ENCODE measurements at places on chromosomes 16 and 17.
A peak's percentile ranks its signal among the peaks of the same experiment; 100 is the strongest.

DNA sequence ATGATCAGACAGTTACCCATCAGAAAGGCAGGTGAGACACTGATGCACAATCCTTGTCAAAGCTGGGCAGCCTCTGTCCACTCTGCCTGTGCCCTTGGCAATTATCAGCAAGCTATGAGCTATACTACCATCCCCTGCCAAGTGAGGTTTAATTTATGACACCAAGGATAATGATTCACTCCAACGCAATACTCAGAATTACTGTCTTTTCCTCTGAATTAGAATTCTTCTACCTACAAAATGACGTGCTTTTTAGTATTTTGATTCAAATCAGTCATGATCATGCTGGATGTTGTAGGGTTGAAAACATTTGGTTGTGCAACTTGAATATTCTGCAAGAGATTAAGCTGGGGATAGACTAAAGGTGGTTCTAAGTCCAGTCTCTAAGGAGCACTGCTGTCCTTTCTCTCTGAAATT is 116.8 kb upstream of the SOX9 start:
- DNase-seq, result no peak

- DNase-seq, result no peak
Observed at GRCh38 chr16:50831751-50832150, 89.9 kb downstream of the CYLD start.

DNA sequence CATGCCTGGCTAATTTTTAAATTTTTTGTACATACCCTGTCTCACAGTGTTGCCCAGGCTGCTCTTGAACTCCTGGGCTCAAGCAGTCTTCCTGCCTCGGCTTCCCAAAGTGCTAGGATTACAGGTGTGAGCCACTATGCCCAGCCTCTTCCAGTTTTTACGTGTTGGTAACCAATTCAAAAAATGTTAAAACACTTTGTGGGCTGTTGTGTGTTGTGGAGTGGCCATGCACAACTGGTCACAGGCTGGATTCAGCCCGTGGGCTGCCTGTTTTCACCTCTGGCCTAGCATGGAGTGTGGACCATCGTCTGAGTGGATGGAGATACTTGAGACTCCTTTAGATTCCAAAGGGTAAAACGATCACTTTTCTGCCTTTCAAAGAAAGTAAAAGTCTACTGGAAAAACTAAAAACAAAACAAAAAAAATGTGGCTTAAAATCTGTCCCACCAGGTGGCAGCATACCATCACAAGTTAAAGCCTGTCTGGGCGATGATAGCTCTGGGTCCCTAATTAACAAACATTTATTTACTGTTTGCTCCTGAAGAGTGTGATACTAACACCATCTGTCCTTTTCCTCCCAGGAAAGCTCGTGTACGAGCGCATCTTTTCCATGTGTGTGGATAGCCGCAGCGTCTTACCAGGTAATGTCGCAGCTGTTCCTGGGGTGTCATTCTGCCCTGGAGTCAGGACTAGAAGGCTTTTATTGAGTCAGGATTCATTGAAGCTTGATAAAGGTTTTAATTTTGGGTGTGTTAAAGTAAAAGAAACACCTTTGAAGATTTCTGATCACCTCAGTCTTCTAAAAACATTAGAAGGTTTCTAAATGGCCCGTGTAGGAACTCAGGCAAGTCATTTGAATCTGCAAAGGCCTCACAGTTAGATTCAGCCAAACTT is 45.8 kb downstream of the VPS35L start:
- peak; percentile 69 for DNase-seq

- DNase-seq, result no peak
Observed at GRCh38 chr17:76388966-76389888, 4.8 kb downstream of the SPHK1 start.

DNA sequence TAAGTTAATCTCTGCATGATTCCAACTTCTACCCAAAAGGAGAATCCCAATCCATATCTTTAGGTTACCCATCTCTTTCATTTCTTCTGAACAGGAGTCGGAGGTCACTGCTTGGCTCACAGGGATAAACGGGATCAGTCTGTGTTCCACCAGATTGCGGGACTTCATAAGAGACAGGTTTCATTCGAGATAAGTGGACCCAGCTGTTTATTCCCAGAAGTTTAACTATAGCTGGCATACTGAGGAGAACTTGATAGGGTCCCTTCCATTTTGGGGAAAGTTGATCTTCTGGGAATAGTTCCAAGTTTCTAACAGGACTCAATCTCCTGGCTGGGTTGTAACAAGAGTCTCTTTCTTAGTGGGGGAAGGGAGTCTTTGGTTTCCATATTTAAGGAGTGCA is 45.4 kb upstream of the ARL4D start:
- DNase-seq, result no peak

DNA sequence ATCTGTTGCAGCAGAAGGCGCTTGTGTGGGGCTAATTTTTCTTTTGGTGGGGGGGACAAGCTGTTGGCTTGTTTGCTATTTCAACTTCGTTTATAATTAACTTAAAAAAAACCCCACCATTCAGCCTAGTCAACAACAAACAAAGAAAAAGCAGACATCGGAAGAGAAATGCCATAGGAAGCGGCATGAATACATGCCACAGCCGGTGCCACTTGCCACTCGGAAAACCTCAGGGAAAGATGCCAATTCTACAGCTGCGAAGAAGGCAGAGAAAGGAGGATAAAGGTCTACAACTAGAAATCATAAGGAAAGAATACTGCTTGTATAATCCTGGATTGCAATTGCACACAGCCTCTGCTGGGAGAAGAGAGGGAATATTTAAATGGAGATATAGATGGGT is 254.4 kb upstream of the PMFBP1 start:
- DNase-seq, result peak; percentile 59

GRCh38 chr17:43740541-43740940 is 18.1 kb downstream of the SOST start:
- no peak for DNase-seq

- DNase-seq, result peak; percentile 58
Observed at GRCh38 chr17:17819561-17819995, 17.2 kb downstream of the SREBF1 start.

DNA sequence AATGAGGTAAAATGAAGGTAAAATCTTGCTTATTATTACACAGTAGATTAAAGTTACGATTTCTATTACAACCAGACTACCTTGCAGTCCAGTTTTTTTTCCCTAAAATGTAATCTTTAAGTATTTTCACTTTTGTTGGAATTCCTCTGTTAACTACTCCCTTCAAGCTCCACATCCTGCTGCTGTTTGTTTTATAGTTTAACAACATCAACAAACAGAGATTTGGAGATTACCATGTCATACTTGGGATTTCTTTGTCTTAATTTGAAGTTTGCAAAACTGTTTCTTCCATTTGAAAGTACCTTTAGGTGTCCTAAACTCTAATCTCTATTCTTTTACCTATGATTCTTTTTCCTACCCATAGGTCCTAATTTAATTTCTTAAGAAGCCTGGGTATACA is 83.3 kb downstream of the ABHD15 start:
- DNase-seq, result no peak

DNA sequence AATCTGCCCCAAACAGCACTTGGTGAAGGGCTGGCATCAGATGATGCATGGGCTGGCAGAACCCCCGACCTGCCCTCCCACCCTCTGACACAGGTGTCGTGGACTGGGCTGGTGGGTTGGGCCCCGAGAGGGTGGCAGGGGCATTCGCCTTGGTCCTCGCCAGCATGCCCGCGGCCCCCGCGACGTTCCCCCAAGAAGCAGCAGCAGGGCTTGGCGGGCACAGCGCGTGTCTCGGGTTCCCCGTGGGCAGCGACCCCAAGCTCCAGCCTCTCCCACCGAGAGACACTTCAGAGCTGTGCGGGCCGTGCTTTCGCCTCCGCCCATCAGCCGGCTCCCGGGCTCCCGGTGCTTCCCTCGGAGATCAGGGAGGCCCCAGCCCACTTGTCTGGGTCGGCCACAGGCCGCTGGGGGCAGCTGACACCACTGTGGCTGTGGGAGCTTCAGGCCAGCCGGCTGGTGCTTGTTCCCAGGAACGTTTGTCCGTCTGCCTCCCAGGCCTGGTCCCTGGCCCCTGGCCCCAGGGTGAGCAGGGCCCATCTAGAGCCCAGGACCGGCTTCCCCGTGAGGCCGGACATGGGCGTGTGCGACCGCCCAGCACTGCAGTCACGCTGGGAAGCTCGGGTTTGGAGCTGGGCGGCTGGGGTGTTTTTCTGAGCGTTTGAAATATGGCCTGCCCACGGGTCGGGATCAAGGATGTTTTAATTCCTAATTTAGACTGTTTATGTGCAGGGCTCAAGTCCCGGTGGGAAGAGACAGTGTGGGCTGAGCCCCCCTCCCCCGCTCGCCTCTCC is 16.6 kb downstream of the CACNA1H start:
- DNase-seq, result no peak

DNA sequence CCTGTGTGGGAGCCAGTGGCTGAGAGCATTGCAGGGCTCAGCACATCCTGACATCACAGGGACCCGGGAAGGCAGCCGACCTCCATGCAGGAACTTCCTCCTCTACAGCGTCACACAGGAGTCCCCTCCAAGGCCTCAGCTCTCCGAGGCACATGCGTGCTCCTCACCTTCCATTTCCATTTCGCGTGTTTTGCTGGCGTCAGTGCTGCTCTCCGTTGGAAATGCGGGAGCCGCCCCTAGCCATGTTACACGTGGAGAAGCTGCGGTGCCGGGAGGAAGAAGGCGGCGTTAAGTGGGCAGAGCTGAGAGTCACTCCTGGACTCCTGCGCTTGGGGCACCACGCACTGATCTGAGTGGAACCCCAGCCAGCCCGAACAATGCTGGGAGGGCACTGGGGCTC is 25.2 kb upstream of the CRISPLD2 start:
- DNase-seq, result no peak

DNA sequence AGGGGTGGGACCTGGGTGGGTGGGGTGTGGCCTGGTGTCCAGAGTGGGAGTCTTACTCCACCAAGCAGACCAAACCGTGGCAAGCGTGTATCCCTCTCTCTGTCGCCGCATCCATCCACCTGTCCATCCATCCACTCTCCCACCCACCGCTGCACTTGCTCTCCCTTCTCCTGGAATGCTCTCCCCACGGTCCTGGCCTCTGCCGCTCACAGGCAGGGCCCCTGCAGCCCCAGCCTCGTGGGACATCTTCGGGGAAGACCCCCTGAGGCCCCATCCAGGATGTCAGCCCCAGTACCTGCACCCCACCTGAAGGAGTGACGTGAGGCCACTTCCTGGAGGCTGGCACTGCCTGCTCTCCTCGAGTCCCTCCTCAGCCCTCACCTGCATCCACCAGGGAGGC is 189.5 kb upstream of the GSE1 start:
- no peak for DNase-seq

GRCh38 chr17:32523017-32523680 is 36.4 kb downstream of the CDK5R1 start:
- DNase-seq, result no peak

GRCh38 chr17:19248928-19249574 is 11.9 kb downstream of the EPN2 start:
- DNase-seq, result no peak

- no peak for DNase-seq
Observed at GRCh38 chr16:58828901-58829545, 94.9 kb upstream of the GOT2 start.

DNA sequence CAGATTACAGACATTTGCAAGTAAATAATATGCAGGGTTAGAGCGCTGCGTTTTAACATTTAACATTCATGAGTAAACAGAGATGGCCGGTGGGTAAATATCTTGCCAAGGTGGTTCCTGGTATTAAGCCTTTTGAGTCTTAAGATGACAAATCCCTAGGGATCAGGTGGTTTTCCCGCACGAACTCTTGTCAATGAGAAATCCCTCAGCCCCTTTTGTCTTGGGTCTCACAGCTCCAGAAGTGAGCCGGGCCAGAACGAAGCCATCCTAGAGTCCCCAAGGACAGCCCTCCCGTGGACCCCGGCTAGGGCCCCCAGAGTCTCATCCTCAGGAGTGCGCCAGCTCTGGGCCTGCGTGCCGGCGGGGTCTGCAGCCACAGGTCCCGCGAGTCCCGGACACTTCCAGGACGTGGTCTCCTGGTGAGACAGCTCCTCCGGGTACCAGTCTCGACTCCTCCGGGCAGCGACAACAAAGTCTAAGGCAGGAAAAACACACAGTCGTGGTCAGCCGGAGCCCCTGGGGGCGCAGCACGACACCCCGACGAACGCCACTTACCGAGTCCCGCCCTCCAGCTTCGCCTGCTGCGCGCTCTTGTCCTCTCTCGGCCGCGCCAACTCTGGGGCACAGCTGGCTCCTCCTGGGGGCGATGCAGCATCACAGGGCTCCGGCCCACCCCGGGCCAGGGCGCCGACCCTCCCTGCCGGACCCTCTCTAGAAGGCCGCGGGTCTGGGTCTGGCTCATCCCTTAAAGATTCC is 13.3 kb downstream of the MIS12 start:
- no peak for DNase-seq

Data from cerebellar cortex (tissue), 1 donor.